Mucosa of descending colon (tissue), 3 donors: ENCODE measurements at places on chromosomes 3 and 15.

- no peak for DNase-seq
These were observed 47.6 kb downstream of the PSMD6 start for GRCh38 chr3:63975723-63976122.

GRCh38 chr3:100681496-100681895 is 27.8 kb upstream of the TFG start:
- DNase-seq, result no peak

DNA sequence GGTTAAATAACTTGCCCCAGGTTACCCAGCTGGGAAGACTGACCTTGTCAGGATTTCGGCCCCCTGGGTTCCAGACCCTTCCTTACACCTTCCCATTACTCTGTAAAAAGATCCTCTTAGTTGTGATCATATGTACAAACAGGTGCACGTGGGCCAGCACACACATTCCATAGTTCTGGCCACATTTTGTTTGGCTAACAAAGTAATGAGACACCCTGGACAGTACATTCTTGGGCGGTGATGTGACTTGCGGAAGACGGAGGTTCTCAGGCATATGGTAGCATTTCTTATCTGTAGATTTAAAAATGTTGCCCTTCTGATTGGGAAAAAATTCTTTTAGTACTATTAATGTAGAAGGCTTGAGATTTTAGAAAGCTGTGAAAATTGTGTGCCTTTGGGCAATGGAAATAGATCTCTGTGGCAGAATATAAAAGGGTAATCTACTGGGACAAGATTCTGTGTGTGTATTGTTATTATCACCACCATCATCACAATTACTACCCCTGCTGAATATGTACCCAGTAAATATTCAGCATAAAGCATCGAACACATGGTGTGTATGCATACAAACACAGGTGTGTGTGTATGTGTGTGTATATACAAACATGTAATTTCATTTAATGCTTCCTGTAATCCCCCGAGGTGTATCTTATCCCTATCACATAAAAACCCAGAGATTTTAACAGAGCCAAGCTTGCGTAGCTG is 205.4 kb upstream of the UBE2E1 start:
- no peak for DNase-seq

GRCh38 chr15:89948796-89949195 is 36.0 kb upstream of the ARPIN start:
- DNase-seq, result no peak

GRCh38 chr3:169660709-169661360 is 2.7 kb downstream of the MECOM start:
- DNase-seq, result no peak

GRCh38 chr3:146326875-146327543 is 76.1 kb upstream of the PLSCR4 start:
- DNase-seq, result no peak

DNA sequence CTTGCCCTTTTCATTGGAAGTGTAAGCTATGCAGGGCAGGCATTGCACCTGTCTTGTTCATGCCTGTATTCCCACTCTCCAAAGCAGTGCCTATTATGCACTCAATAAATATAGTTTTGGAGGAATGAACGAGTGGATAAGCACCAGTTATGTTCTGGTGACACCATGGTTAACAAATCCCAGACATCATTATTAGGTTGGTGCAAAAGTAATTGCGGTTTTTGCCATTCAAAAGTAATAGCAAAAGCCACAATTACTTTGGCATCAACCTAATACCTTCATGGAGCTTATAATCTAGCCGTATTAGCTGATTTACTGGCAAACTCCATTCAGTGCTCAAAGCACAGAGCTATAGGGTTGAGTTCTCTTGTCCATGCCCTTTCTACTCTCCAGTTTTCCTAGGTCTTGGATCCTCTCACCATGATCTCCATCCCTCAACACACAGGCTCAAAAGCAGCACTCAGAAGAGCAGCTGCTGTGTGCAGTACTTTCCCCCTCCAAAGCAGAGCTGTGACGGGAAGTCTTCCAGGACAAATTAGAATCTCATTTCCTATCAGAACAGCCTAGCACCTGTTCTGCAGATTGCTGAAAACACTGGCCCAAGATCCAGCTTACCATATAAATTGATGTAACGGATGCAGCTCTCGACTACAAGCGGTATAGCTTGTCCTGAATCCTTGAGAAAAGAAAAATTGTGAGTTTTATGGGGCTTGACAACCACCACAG is 63.2 kb upstream of the RAD18 start:
- no peak for DNase-seq

DNA sequence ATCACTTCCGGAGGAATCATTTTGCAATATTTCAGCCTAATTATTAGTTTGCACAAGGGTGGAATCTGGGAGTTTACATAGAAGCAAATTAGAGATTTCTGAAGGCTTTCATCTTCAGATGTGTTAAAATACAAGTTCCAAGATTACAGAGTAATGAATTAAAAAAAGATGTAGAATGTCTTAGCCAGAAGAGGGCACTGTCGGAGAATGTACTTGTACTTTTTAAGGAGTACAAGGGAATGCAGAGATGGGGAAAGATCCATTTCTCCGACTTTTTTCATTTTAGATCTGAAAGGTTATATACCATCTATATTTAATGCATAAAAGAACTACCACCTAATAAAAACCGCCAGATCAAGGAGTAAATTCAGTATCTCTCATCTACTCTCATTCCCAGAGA is 43.1 kb upstream of the WDR5B start:
- DNase-seq, result no peak

- no peak for DNase-seq
These were observed 96.0 kb upstream of the TLE3 start for GRCh38 chr15:70193734-70194133.

DNA sequence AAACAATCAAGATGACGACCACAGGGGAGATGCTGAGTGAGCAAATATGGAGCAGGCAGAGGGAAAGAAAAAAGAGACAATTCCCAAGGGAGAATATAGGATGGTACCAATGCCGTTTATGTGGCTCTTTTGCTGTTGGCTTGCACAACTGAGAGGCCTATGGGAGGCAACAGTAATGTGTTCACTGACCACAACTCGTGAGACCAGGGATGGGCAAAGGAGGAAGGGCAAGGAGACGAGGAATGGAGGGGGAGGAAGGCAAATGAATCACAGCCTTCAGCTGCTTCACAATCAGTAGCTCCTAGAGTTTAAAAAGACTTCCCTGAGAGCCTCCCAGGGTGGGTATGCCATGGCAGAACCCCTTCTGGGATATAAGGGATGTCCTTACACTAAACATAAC is 131.5 kb downstream of the SLC9A9 start:
- DNase-seq, result no peak

DNA sequence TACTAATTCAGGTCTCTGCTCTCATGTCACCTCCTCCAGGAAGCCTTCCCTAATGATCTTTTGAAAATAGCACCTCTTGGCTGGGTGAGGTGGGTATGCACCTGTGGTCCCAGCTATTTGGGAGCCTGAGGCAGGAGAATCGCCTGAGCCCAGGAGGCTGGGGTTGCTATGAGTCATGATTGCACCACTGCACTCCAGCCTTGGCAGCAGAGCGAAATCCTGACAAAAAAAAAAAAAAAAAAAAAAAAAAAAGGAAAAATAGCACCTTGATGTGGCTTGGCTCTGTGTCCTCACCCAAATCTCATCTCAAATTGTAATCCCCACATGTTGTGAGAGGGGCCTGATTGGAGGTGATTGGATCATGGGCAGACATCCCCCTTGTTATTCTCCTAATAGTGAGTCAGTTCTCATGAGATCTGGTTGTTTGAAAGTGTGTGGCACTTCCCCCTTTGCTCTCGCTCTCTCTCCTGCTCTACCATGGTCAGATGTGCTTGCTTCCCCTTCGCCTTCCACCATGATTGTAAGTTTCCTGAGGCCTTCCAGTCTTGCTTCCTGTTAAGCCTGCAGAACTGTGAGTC is 11.2 kb upstream of the RNU6-1 start:
- no peak for DNase-seq
